Mesothelial cell of epicardium (in vitro differentiated cells): ENCODE measurements at places on chromosomes 6 and 20. TPM values are rescaled to one million over a fixed set of nuclear protein-coding genes. Genes with fewer than 3 reads are reported as not detected.

Gene PRSS35
- total RNA-seq = 41.4 to 42.2 TPM (median 42.2 TPM) in 3 replicates

Gene B4GALT5
- 52.6 to 53.8 TPM (median 52.6 TPM) in 3 replicates for total RNA-seq

Gene C6orf15
- not detected in 3 replicates for total RNA-seq

Gene ADGRB3
- total RNA-seq = 13.9 to 14.9 TPM (median 14.8 TPM) in 3 replicates

Gene ZSCAN23
- total RNA-seq = 10.4 to 13.9 TPM (median 13.5 TPM) in 3 replicates

Gene GINS1
- 13.7 to 15.5 TPM (median 13.7 TPM) in 3 replicates for total RNA-seq

Gene RBM24
- total RNA-seq = 0.43 to 0.86 TPM (median 0.45 TPM) in 3 replicates

Gene CAGE1
- total RNA-seq = 0.09 to 0.18 TPM (median 0.09 TPM) in 3 replicates

- no peak for DNase-seq
Observed at GRCh38 chr6:163718537-163718936, 304.0 kb downstream of the QKI start.

DNA sequence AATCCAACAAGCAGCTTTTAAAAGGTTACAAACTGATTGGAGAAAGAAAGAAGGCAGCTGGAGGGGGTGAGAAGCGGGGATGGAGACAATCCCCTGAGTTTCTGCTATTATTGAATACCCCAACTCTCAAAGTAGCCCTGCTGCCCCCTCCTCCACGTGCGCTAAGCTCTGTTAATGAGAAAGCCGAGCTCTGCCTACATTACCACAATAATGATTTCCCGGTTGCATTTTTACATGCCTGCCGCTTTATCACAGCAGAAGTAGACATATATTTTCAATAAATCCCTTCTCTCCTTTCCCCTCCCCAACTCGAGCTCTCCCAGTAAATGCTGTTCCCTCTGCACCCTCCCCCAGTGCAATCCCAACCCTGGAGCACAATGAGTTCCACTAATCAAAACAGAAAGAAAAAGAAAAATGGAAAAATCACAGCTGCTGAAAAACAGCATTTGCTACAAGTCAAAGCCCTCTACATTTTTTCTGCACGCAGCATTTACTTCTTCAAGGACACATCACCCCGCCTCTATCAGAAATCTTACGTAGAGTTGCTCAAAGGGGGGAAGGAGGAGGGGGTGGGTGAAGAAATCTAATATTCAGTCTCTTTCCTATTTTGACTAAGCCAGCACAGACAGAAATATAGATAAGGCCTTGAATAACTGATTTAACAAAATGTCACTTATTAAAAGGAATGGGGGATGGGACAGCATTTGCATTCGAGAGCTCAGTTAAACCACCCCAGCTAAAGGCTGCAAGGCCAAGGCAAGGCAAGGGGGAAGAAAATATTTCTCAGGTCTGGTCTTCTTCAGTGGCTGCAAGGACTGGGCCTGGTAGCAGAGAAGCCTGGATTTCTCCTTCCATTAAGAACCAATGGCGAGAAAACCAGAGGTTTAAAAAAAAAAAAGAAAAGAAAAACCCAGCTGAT, 10.7 kb downstream of the TRERF1 start:
- no peak for DNase-seq

GRCh38 chr20:61289166-61289565, 37.1 kb downstream of the CDH4 start:
- no peak for DNase-seq

DNA sequence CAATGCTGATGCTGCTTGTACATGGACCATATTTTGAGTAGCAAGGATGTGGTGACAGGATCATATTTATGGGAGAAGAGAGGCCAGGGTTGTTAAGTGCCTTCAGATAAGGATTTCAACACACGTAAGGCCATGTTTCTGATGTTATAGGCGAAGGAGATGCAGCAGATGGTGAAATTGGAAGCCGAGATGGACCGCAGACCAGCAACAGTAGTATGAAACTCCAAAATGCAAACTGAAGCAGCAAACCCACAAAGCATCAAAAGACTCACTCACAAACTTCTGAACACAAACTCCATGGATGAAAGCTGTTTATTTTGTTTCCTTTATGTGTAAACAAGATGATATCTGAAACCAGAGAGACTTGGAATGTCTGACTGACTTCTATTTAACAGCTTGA, 35.6 kb upstream of the LAMP5 start:
- no peak for DNase-seq

DNA sequence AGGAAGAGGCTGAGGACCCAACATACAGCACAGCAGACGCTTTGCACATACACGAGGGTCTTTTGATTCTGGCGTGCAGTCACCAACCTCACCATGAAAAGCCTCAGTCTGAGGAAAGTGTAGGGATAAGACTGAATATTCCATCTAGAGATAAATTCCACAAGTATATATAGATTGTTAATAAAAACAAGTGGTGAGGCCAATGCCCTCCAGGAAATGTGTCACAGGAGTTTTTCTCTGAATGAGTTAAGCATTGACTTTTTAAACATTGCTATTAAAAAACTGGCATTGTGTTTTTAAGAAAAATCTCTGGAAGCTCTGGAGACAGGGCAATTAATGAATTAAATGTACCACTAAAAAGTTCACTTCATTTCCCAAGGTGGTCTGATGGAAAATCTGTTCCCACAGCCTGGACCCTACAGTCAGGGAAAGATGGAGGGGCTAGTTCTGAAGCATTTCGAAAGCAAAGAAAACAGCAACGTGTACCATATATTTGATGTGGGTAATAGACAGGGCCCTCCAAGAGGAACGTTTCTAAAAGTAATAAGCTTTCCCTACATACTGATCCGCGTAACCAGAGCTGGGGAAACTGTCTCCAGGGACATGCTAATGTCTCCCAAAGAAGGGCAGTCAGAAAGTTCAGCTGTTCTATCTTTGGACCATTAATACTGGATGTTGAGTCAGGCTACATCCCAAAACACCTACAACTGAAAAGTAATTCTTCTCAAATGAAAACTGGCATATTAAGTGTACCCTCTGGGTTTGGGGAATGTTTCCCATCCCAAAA, 301.1 kb downstream of the FOXC1 start:
- no peak for DNase-seq

DNA sequence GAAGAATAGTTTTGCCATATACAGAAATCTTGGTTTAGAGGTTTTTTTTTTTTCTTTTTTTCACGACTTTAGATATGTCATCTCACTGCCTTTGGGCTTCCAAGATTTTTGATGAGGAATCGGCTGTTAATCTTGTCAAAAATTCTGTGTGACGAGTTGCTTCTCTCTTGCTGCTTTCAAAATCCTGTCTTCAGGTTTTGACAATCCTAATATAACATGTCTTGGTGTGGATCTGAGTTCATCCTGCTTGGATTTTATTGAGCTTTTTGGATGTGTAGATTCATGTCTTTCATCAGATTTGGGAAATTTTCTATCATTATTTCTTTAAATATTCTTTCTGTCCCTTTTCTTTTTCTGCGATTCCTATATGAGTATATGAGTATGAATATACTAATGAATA, 61.1 kb downstream of the PLCG1 start:
- no peak for DNase-seq

DNA sequence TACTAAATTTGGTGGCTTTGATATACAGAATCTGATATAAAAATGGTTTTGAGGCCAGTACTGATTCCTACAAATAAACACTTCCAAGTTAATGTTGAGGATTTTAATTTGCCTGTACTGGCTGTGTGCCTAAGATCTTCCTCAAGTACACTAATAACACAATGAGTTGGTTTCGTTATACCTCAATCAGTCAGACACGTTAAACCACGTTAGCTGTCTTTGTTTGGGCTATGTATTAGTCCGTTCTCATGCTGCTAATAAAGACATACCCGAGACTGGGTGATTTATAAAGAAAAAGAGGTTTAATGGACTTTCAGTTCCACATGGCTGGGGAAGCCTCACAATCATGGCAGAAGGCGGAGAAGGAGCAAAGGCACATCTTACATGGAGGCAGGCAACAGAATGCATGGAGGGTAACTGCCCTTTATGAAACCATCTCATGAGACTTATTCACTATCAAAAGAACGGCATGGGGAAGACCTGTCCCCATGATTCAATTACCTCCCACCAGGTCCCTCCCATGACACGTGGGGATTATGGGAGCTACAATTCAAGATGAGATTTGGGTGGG, 46.2 kb downstream of the NT5E start:
- no peak for DNase-seq

DNA sequence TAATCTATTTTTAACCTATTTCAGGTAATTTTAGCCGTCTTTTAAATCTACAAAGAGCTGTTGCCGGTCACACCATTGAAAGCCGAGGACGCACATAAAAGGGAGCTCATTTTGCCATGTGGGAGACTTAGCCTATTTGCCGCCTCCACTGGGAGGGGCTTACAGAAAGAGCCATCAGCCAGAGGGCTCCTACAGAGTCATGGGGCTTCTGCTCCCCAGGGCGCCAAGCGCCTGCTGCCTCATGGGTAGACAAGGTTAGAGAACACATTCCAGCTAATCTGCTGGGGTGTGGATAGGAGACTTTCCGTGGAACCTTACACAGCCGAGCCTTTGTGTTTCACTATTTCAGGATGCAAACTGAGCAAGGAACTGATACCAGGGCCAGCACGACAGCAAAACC, 12.6 kb downstream of the PCMTD2 start:
- no peak for DNase-seq

DNA sequence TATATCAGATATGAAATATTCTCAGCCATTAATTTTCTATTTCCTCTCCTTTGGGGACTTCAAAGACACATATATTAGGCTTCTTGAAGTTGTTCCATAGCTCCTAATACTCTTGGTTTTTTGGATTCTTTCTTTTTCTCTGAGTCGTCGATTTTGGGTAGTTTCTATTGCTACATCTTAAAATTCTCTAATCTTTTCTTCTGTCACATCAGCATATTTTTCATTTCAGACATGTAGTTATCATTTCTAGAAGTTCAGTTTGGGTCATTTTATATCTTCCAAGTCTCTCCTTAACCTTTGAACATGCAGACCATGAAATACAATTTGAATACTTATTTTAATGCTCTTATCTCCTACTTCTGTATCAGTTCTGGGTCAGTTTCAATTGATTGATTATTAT, 38.9 kb upstream of the SCRT2 start:
- no peak for DNase-seq

- no peak for DNase-seq
Observed at GRCh38 chr6:133919362-133919761, 30.4 kb downstream of the TCF21 start.

DNA sequence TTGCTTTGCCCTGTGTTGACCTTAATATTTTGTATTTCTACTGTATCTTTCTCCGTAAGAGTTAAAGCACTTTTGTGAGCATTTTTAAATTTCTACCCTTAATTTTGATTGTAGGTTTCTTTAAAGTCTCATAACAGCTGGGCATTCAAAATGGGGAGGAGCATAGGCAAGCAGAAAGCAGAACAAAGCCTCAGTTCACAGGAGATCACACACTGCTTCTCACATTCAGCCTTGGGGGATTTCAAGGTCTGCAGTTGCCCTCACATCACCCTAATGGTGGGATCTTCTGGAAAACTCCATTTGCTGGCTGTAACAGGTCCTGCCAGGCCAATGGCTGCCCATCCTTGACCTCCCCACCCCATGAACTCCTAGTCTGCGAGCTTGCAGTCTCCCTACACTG, 292.9 kb downstream of the PHACTR1 start:
- no peak for DNase-seq

DNA sequence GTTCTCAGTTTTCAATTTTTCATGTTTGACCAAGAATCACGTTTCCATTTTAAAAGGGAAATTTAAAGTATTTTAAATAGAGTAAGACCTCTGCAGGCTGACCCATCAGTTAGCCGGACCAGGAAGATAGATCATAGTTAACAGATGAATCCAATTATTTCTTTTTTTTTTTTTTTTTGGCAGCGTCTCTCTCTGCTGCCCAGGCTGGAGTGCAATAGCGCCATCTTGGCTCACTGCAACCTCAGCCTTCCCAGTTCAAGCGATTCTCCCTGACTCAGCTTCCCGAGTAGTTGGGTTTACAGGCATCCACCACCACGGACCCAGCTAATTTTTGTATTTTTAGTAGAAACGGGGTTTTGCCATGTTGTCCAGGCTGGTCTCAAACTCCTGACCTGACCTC, 256.7 kb upstream of the CNR1 start:
- DNase-seq = no peak

DNA sequence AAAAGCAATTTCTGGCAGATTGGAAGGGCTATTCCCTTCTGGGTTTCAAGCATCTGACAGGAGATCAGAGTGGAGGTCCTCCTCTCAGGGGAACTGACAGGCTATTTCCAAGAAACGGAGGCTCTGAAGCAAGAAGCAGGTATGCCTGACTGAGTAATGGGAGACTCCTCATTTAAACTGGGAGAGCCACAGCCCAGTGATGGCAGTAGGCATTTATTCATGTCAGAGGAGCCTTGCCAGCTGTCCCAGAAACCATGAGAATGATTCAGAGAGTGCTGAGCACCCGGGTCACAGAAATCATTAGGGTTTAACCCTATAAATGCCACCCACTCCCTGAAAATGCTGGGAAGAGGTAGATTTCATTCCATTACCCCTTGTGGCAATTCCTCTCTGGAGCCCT, 247.5 kb upstream of the RNF217 start:
- DNase-seq = no peak

GRCh38 chr20:986733-987355, 15.3 kb downstream of the RSPO4 start:
- no peak for DNase-seq

DNA sequence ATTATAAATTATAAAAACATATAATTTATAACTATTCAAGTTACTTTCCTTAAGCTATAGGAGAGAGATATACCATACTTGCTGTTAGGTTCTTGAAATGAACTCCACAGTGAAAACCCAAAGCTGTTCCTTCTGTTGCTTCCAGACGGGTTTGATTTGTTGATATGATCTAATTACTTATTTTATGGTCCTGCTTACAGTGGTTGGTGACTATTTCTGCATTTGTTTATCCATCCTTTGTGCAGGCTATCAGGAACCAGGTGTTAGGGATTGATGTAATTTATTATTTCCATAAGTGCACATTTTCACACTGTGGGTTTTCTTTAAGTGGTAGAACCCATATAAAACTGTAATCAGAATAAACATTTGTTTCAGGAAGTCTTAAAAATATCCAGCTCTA, 167.1 kb downstream of the KIF6 start:
- DNase-seq = no peak

DNA sequence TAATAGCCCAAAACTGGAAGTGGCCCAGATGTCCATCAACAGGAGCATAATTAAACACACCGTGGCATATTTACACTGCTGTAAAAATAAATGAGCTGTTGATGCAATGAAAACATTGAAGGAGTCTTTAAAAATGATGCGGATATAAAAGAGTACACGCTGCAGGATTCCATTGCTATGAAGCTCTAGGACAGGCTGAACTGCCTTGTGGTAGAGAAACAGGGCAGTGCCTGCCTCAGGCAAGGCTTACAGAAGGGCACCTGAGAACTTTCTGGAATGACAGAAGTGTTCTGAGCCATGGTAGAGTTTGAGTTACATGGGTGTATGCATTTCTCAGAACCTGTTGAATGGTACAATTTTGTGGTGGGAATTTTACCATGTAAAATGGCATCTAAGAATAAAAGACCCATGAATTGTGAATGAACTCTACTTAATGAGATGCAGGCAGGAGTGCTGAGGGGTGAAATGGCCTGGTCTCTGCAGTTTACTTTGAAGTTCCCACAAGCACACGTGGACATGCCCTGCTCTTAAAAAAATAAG, 45.3 kb upstream of the RIN2 start:
- DNase-seq = no peak

DNA sequence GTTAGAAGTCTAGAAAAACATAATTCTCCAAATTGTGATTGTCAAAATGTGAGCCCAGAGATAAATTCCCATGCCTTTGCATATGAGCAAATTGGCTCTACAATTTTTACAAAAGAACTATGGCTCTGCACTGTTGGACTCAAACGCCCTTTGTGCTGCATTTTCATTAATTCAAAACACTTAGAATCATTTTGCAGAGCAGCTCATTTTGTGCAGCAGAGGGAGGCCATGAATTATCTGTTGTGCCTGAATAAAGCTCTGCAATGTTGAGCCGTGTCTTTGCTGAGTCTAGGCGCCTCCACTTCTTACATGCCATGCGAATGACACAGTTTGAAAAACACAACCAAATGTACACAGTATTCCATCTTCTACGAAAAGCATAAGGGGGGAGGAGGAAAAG, 230.2 kb downstream of the PRKN start:
- no peak for DNase-seq
